Neuronal stem cell (in vitro differentiated cells): ENCODE measurements at places on chromosomes 3 and 15.
A peak's percentile ranks its signal among the peaks of the same experiment; 100 is the strongest.

DNA sequence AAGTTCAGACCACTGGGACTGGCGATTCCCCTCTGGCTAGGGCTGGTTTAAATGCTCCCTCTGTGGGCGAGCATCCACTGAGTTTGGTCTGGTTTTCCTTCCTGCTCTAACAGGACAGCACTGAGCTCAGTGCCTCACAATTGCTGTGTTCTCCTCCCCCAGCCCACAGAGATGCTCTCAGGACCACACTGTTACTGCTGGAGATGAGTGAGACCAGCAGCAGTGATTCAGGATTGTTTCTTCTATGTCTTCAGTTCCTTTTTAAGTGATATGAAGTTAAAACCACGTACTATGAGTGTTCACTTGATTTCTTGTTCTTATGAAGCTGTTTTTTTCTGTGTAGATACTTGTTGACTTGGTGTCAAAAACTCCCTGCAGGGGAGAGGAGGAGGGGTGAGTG lies 180.4 kb upstream of the COL8A1 start:
- no peak for DNase-seq

GRCh38 chr3:117695321-117695720 lies 985.7 kb downstream of the TUSC7 start:
- no peak for DNase-seq

GRCh38 chr3:33089515-33089914 lies 7.4 kb downstream of the GLB1 start:
- no peak for DNase-seq

DNA sequence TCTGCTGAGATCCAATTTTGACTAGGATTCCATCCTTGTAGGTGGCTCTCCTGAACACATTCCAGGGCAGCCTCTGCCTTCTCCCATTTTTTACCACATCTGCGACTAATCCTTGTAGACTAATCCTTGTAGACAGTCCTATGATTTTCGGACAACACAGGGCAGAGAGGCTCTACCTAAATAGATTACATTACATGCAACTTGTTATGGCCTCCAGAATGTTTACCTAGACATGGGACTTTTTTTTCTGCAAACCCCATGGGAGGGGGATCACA lies 239.3 kb upstream of the WNT5A start:
- no peak for DNase-seq

GRCh38 chr3:62585861-62586260 lies 212.5 kb upstream of the FEZF2 start:
- no peak for DNase-seq

- no peak for DNase-seq
Observed at GRCh38 chr3:70728311-70728710, 415.9 kb upstream of the MDFIC2 start.

GRCh38 chr15:67173005-67173404 lies 81.5 kb downstream of the AAGAB start:
- DNase-seq = no peak

GRCh38 chr15:94029495-94029894 lies 201.9 kb upstream of the MCTP2 start:
- no peak for DNase-seq

DNA sequence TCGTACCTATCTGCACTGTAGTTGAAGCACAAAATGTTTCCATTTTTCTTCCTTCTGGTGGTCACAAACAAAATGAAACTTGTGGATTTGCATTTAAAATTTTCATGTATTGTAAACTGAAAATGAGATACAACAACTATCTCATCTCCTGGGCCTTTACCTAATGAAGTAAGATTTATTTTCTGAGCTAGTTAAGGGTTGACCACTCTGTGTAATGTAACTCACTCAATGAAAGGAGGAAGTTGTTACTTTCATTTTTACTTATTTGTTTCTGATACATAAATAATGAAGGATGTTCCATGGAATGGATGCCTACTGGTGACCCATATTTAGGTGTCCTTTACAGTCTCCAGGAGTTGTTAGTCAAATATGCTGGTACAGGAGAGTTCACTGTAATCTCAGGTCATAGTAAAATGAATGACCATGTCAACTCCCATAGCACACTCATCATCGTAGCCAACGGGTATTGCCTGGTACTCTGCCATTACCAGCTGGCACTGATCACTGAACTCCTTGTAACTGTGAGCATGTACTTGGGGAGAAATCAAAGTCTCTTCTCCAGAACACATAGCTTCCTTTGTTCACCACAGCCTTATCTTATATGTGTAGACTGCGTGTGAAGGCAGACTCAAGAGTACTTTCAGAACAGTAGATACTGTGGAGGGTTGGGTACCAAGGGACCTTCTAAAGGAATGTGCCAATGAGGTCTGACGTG lies 474.2 kb upstream of the ROBO2 start:
- no peak for DNase-seq

GRCh38 chr3:73098873-73099272 lies 37.4 kb downstream of the EBLN2 start:
- no peak for DNase-seq

GRCh38 chr3:190119461-190120268 lies 1.0 kb downstream of the P3H2 start:
- DNase-seq = no peak

DNA sequence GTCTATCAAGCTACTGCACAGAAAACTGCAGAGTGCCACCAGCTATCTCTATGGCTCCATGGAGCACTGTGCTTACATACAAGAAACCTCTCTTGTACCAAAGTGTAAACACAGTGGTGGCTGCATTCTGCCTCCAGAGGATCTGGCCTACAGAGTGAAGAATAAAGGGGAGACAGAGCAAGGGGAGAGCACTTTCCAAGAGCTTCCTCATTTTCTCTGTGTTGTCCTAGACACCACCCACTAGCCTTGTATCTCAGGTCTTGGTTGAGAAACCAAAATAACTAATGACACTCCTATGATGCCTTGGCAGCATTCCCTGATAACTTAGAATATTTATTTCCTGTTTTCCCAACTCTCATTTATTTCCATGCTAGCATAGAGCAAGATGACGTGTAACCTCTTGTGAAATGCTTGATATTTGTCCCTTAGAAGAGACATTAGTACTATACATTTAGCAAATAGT lies 56.9 kb upstream of the PHLDB2 start:
- no peak for DNase-seq

DNA sequence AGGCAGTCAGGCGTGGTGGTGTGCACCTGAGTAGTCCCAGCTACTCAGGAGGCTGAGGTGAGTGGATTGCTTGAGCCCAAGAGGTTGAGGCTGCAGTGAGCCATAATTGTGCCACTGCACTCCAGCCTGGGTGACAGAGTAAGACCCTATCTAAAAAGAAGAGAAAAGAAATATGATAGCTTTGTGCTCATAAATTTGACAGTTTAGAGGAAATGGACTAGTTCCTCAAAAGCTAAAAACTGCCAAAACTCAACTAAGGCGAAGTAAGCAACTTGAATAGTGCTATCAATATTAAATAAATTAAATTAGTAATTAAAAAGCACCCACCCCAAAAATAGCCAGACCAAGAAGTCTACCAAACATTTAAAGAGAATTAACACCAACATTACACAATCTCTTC lies 24.5 kb upstream of the SLC15A2 start:
- DNase-seq = no peak

GRCh38 chr3:187746059-187746441 lies 782 bp upstream of the BCL6 start:
- no peak for DNase-seq

DNA sequence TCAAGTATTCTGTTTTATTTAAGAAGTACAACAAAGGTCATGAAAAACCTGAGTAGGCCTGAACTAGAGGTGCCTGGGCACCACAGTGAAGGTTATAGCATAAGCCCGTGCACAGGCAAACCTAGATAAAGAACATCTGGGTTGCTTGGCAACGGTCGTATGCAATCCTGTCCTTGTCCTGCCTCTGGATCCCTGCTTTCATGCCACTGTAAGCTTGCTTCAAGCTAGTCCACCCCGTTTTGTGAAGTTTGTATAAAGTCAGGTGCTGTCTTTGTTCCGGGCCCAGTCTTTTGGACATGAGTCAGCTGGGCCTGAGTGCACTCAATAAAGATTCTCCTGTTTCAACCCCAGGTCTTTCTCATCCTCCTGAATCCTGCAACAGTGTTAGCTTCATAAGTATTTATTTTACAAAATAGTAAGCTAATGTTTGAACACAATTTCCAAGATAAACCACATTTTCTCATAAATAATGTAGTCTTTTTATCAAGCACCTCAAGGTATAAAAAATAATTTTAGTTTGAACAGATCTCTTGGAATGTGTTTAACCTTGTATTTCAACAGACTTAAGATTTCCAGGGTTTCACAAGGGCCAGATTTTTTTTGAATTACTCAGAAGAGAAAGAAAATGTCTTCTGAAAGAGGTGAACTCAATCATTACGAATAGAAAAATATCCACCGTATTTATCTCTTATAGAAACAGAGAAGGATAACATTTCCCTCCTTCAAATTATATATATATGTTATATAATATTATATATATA lies 14.3 kb upstream of the SLC9C1 start:
- peak; percentile 47 for DNase-seq

DNA sequence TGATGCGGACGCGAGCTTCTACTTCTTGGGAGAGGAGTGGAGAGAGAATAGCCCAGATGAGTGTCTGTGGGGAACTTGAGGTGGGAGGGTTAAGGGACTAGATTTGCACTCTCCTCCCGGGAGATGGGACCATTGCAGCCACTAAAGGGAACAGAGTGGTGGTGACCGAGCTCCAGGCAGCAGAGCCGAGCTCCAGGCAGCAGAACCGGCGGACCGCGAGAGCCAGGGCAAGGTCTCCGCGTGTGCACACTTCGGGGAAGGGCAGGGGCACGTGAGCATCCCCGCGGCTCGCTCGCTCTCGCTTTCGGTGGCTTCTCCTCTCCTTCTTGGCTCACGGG lies 1.1 kb downstream of the IGDCC3 start:
- no peak for DNase-seq

DNA sequence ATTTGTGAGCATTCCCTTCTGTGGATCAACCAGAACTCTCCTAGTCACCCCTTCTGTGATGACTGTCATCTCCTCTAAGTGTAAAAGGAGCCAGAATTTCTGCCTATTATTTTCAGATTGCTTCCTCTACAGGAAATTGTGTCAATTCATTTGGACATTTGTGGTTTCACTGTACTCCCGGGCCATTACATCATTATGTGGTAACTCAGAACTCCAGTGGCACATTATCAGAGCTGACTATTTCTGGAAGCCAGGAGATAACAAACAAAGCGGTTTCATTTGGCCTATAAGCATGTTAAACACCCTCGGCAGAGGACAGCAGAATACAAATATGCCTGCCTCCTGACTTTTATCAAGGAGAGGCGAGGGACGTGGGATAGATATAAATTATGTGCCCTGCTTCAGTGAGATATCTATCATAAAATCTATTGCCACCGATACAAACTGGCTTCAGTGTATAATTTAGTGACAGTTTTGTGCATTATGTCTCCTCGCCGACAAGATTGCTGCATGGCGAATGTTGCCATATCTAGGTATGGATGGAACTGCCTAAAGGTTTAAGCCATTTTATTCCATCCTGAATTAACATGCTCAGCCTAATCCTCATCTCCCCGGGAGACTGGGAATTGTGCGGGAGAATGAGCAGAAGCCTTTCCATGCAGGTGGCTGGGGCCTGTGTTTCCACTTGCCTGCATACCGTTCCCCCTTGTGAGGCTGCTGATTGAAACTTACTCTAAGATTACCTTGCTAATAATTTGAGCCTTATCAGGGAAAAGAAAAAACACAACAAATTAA lies 193.4 kb upstream of the SEMA6D start:
- DNase-seq = no peak

- no peak for DNase-seq
Observed at GRCh38 chr3:151016478-151016795, 43.9 kb upstream of the CLRN1 start.

DNA sequence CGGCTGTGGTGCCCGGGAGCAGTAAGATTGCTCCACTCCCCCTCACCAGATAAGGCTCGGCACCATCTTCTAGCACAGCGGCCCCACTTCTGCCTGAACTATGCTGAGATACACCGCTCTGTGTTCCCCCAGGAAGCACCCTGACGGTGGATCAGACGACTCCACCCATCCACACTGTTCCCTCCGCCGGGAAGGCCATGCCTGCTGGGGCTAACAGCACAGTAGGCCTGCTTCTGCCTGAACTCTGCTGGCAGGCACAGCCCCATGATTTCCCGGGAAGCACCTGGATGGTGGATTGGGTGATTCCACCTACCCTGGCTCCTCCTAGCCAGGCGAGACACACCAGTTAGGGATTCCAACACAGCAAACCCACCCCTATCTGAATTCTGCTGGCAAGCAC lies 36.3 kb upstream of the PPM1L start:
- no peak for DNase-seq

GRCh38 chr3:54900838-54901591 lies 26.8 kb downstream of the LRTM1 start:
- no peak for DNase-seq

GRCh38 chr3:45665101-45665572 lies 24.1 kb upstream of the SACM1L start:
- DNase-seq = no peak

DNA sequence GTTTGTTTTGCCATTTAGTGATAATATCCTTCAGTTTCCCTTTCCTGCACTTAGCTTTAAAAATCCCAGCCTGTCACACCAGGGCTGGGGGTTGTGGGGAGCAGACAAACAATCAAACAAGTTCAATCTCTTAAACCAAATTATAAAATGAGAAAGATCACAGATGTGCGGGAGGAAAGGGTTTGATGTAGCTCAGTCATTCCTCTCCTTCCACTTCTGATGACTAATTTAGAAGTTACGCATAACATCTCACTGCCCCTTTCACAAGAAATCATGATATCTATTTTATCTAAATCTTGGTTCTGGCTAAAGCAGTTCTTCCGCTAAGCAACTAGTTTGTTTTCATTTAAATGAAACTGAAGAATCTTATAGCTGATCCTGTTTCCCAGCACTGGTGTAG lies 34.1 kb upstream of the ATG7 start:
- no peak for DNase-seq

GRCh38 chr3:77524463-77524862 lies 484.6 kb downstream of the ROBO2 start:
- DNase-seq = no peak

DNA sequence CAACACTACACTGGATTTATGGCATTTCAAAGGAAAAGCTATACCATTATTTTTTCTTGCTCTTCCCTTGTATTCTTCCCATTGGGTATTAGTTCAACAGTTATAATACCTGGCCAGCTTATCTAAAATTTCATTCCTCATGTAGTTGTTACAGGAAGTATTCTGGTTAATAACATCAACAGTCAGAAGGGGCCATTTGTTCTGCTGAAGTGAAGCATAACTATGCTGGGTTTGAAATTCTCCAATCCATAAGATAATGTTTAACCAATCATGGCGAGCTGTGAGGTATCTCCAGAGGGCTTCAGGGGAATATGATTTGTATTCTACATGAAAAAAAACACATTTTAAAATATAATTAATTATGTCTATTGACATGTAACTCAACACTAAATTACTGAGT lies 43.4 kb downstream of the SPG11 start:
- no peak for DNase-seq
